ENCODE measurements at places on chromosomes 3 and 15.

GRCh38 chr3:37224879-37225278, 50.5 kb upstream of the LRRFIP2 start:
- DNase-seq: no peak

DNA sequence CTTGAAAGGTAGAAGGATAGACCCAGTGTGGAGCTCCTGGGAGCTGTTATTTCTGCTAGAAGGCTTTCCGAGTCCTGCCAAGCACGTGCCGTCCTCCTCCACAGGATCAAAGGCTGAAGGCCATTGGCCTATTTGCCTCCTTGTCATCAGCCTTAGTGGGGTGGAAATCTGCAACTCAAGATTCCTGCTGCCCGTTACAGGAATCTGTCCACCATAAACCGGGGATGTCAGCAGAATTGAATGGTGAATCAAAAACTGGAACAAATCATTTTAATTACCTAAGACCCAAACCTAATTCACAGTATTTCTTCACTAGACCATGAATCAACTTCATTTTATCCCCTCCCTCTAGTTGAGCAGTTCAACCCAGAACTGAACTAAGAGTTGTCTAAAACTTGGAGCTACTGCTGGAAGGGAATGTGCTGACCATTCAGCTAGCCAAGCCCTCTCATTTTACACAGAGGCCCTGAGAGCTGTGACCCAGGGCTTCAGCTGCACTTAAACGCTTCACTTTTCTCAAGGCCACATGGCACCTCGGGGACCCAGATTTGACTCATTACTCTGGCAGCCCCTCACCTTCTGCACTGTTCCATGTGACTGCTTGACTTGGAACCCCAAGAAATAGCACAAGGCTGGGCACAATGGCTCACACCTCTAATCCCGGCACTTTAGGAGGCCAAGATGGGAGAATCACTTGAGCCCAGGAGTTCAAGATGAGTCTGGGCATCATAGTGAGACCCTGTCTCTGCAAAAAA, 36.8 kb upstream of the KIF23 start:
- no peak for DNase-seq

DNA sequence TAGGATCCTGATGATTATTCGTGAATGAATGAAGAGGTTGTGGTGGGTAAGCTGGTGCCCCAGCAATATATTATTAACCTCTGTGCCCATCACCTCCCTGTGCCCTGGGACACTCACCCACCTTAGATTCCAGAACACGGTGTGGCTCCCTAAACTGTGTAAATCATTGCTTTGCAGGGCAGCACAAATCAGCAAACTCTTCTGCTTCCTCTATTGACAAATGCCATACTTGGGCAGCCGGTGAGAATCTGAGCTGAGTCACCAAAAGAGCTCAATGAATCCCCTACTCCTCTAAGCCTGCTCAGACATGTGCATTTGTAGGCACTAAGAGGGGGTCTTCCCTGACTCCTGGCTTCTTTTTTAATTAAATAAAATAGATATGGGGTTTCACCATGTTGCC, 15.7 kb downstream of the UQCC5 start:
- DNase-seq: no peak

DNA sequence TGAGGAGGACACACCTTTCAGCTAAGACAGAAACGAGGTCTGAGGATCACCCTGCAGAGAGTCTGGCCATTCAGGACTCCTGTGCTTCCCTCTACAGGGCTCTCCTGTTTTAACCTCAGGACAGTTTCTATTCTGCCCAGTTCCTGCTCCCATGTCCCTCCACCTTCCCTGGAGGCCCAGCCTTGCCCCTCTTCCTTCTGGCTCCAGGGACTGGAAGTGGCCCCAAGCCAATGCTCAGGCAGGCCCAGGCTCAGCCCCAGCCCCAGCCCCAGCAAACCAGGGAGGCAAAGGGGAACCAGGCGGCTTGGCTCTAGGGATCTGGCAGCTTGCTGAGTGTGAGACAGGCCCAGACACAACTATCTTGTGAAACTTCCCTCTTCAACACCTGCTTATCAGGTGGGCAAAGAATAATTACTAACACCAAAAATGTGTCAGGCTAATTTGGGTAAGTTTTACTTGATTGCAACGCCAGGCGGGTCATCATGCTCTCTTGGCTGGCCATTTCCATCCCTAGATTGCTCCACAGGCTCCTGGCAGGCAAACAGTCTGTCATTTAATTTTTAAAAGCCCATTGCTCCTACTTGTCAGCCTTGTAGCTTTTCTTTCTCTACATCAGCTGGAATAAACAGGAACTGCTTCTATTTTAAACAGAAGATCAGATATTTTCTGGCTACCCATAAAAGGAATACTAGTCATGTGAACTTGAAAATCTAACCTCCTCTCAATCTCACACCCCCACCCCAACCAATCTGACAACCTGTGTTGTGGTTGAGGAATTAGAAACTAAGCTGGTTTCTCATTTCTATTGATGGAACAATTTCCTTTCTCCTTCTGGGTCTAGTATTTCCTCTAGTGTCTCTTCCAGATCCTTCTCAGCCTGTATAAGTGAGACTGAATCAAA, 33.5 kb downstream of the UPK1B start:
- DNase-seq: no peak

GRCh38 chr3:189331002-189331418, 159.2 kb downstream of the TPRG1 start:
- no peak for DNase-seq

DNA sequence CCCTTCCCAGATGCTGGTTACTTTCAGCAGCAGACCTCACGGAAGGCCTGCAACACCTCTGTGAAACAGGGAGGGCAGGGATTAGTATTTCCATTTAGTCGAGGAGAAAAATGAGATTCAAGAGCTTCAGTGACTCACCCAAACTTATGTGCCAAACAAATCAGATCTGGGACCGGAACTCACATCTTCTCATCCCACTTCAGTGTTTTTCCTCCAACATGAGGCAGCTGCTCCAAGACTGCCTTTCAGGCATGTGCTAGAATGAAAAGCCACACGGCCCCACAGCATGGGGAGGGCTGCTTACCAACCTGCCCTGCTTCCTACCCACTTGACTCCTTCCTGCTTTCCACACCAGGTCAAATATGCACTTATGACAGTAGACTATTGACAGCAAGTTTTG, 129.4 kb upstream of the SLC24A5 start:
- no peak for DNase-seq

DNA sequence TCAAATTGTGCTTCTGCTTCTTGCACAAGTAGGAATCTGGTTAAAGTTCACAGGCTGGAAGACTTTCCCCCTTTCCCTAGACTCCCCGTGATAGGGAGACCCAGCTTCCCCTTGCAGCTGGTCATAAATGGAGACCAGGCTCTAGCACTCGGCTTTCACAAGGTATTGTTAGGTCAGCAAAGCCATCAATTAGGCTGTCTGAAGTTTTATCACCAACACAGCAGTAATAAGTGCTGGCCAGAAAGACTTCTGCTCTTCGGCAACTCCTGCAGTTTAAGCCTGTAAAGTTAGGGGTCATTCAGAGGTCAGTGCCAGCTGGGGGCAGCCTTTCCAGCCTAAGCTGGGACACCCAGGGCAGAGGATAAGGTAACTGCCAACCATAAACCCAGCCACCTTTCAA, 203.4 kb downstream of the MEIS2 start:
- no peak for DNase-seq

GRCh38 chr15:81315452-81316175, 8.3 kb downstream of the STARD5 start:
- DNase-seq: no peak

DNA sequence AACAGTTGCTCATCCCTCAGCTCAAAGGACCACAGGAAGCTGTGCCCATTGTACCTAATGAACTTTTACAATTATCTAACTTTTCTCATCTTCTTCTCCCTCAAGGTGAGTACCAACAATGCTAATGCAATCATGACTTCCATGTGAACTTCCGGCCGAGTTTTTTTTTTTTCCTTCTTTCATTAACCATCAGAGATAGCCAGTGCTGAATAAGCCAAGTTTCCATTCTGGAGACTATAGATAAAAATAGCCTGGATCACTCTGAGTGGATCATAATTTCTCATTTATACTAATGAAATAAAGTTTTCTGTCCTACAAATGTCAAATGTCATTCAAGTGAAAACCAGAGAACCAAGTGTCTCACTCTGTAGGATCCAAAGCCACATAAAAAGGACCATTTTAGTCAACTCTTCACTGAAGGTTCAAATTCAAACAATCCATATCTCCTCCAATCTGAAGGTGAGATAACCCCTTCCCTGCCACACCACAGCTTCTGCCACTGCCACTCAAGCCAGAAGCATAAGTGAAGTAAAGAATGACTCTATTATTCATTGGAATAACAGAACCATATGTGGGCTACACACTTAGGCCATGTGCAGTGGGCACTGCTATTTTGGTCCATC, 5.5 kb downstream of the SUMF1 start:
- DNase-seq: no peak

DNA sequence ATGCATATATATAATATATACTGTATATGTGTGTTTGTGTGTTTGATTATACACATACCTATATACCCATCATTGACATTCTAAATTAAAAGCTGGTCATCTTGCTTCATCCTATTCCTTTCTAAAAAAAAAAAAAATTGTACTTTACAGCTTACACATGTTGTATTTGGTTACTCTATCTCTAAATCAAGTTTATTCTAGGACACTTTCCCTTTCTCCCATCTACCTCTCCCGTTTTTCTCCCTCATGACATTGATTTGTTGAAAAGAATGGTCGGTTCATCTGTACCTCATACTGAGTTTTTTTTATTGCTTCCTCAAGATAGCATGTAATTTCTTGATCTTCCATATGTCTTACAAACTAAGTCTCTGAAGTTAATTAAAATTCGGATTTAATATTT, 26.9 kb downstream of the GABPB1 start:
- DNase-seq: no peak

DNA sequence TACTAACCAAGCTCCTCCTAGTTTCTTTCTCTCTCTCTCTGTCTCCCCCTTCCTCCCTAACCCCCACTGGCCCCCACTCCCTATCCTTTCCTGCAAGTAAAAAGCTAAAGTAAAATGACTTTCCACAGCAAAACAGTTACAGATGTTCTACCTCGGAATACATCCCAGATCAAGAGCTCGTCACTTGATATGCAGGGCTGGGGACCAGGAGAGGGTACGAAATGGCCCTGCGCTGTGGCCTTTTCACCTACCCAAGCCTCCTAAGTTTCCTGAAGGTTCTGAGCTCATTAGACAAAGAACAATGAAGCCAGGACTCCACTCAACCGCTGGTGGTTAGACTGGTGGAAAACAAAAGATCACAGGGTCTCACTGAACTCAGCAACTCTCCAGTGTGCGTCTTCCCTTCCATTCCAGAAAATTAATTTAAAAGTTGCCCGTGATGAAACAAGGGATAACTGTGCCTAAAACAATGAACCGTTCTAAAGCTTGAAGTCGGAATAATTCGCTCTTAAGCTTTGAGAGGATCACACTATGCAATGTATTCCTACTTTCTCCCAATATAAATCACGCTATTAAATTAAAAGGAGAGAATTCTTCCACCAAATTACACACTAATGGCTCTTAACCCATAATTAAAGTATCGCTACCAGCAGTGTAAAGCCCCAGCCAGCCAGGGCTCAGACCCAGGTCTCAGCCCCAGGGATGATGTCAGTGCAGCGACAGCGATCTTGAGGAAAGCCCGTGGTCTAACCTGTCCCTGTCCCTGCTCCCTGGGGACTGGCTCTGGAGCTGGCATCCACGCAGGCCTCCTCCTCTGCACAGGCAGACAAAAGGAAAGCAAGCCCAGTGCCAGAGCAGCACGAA, 5.0 kb downstream of the VGLL4 start:
- peak; percentile 56 for DNase-seq

GRCh38 chr15:26631894-26632293, 141.0 kb downstream of the GABRB3 start:
- DNase-seq: no peak

DNA sequence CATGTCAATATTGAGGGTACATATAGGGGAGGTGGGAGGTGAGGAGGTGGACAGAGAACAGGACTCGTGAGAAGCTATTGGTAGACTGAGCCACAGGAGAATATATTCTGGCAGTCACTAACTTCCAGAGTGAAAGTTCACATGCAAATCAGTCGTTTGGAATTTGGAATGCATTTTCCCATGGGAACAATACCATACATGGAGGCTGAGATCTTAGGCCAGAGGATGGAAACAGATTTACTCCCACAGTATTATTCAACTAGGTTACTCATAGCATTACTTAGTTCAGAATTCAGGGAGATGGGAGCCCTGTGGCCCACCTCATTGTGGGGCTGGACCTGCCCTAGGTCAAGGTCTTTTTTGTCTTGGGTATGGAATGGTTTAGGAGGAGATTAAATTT, 36.4 kb upstream of the ABHD2 start:
- no peak for DNase-seq

DNA sequence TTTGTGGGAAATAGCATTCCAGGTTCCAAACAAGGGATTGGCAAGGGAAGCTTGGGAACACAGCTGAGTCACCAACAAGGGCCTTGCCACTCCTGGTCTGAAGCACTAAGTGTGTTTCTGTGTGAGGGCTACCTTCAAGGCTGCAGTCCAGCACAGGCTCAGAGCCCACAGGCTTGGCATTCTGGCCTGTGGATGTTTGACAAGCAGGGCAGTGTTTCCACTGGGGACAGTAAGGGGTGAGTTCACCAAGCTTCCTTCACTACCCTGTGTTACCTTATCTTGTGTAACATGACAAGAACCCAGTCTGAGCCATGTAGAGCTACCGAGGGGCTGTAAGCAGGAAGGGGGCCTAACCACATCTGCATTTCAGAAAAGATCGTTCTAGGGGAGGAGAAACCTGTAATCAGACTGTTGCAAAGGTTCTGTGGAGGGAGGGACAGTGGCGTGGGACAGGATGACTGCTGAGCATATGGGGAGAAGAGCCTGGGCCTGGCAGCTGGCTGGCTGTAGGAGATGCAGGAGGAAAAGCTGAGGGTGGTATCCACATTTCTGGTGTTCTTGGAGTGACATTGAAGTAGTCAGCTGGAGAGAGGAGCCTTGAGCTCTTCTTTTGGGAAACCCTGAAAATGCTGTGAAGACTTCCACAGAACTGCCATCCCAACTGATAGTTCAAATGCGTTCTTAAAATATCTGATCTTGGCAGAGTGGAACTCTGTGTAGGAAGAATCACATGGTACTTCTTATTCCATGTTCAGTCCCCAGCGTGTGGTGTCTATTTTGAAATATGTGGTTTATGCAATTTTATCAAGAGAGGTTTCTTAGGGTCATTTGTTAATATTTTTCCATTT, 61.3 kb downstream of the CTDSPL start:
- no peak for DNase-seq

DNA sequence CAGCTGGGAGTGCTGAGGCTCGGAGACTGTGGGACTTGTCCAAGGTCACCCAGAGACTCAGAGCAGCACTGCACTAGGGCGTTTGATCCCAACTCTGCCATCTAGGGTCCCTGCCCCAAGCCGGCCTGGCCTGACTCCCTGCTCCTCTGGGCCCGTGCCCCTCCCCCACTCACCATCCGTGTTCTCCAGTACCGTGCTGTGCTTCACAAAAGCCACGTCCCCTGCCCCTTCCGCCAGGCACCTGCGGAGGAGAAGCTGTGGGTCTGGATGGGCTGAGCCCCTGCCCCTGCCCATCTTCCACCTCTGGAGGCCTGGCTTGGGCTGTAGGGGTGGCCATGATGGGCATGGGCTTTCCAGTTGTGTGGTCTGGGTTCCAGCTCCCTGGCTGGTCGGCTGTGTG, 8.4 kb downstream of the MELTF start:
- DNase-seq: no peak
